Activated CD4-positive, alpha-beta T cell treated with anti-CD3 and anti-CD28 coated beads, Interleukin-2, amount 50 U/mL, for 24 hours (primary cell): ENCODE measurements at places on chromosomes 5 and 9.

DNA sequence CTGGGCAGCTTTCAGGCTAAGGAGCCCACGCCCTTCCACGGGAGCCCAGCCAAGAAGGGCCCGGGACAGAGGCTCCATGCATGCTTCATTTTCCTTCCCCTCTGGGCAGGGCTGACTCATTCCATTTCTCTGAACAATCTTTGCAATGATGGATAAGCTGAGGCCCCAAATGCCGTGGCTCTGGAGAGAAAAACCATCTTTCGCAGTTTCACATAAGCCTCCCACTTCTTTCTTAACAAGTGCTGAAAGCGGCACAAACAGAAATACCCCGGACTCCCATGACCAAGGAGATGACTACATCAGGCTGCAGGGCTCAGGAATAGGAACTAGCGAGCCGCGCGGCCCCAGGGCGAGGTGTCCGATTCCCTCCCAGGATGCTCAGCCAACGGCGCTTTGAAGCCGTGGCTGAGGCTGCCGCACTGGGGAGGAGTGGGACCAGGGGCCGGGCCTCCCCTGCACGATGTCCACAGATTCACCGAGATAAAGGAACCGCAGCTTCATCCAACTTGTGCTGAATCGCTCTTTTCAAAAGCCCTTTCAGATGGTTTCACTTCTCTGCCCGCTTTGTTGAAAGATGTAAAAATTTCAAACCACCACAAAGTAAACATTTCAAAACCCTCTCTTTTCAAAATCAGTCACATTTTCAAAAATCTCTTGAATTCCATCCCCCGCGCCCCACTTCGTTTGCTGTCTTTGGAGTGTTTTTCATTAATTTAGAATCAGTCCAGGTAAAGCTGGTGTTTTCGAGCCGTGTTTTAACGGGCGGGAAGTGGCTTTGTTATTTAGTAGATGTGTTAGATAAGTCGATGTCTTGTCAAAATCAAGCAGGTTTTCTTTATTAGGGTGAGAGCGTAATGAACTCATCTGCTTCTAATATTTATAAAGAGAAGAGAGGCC is 96.5 kb upstream of the LMX1B start:
- DNase-seq, result peak; percentile 17

- peak; percentile 52 for DNase-seq
These were observed 12.1 kb downstream of the GALNT10 start for GRCh38 chr5:154202379-154203260.

GRCh38 chr9:133344071-133344470 is 3.9 kb downstream of the MED22 start:
- no peak for DNase-seq

DNA sequence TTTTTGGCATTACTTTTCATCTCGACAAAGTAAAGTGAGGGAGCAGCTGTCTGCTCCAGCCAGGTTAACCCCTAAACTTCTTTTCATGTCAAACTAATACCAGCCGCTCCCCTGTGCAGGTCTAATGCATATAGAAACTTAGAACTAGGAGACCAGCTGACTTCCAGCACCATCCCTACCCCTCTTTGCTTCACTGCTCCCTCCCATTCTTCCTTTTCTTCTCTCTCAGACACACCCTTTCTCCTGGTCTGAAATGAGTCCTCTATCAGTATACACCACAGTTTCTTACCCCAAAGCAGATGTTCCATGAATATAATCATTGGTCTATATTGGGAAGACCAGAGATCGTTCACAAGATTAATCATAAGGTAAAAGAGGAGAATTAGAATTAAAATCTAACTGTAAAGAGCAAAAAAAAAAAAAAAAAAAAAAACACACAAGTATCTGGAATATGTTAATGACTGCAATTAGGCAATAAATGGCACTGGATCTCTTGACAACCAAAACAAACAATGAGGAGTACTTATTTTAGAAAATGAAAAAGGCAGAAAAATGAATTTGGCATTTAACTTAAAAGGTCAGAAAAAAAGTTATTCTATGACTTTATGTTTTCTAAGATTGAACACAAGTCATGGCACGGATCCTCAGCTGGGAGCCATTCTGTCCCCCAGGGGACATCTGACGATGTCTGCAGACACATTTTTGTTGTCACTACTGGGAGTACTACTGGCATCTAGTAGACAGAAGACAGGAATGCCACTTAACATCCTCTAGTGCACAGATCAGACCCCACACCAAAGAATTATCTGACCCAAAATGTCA is 209.8 kb downstream of the PJA2 start:
- no peak for DNase-seq

DNA sequence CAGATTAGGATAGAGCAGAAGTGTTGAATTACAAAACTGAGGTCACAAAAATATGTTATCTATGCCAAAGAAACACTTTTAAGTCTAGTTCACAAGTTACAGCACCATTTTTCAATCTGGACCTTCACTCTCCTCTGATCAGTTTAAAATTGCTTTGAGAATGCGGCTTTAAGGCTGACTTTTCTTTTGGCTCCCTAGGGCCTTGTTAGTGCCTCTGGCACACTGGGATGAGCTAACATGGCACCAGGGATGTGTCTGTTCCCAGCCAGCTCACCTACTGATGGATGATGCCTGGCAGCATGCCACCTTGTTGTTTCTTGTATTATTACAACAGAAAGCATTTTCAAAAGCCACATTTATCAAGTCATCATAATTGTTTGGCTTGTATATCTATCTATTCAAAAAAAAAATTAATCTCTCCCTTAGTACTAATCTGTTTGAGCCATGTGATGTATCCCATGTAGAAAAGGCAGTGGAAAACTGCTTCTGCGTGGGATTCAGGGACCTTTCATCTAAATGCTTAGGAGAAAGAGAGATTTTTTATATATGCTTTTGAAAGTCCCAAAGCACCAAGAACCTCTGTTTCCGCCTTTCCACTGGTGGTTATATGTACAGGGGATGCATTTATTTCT is 46.6 kb downstream of the ADAMTSL1 start:
- DNase-seq, result no peak
